NCI-H1092 (cell line): ENCODE measurements at places on chromosomes 13 and 19.

DNA sequence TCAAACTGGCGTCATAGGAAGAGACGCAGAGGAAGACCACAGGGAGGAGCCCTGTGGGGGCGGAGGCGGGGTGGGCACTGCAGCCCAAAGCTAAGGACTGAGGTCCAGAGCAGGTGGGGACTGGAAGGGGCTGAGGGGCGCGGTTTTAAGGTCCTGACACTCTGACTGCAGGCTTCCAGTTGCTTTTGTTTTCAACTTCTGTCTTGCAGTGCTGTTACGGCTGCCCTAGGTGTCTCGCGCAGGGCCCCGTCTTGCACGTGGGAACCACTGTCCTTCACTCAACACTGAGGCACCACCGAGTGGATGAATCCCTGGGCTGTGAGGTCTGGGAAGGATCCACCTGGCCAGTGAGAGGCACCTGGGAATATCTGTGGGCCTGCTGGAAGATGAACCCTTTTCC is 76.0 kb downstream of the TEX29 start:
- no peak for DNase-seq

- no peak for DNase-seq
Observed at GRCh38 chr13:111950697-111951096, 116.3 kb upstream of the SOX1 start.

GRCh38 chr13:112181336-112182067 is 114.6 kb downstream of the SOX1 start:
- no peak for DNase-seq

DNA sequence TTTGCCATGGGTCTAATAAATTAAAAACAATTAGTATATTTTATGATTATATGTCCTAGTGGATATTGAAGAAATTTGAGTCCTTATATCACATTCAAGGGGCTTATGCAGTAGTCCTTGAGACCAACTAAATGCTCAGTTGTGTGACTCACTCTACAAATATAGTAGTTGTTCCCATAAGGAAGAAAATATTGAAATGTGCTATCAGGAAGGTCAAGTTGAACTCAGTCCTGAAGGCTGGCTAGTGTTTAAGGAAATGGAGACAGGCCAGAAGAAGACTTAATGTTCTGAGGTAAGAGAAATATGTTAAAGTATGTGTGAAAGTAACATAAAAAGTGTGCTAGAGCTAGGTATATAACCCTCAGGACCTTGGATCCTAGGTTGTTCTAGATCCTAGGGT is 766.1 kb upstream of the GPC6 start:
- no peak for DNase-seq

DNA sequence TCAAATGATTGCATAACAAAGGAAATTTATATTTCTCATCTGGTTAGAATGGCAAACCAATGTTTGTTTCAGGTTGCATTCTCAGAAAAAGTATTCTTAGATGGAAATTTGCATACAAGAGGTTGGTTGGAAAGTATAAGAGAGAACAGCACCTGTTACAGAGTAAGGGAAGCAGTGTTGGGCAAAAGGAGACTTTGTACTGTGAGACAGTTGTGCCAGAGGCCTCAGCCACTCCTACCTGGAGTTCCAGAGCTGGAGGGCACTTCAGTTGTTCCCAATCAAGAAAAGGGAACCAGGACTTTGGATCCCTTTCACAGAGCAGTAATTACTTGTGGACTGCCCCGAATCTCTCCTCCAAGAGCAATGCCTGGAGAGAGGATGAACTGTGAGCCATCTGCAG is 81.8 kb downstream of the SPRY2 start:
- DNase-seq = no peak

GRCh38 chr19:5547881-5548280 is 19.9 kb downstream of the TINCR start:
- DNase-seq = no peak

DNA sequence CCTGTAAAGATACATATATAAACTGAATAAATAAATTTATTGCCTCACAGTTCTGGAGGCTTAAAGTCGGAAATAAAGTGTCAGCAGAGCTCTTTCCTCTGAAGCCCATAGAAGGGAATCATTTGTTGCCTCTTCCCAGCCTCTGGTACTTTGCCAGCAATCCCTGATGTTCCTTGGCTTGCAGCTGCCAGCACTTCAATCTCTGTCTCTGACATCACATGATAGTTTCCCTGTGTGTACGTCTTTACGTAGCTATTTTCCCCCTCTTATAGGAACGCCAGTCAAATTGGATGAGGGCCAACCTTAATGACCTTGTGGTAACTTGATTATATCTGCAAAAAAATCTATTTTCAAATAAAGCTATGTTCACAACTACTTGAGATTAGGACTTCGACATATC is 250.9 kb downstream of the LIG4 start:
- DNase-seq = peak; percentile 89

GRCh38 chr13:48776401-48776800 is 122.7 kb downstream of the CYSLTR2 start:
- no peak for DNase-seq

GRCh38 chr13:23129331-23129730 is 51.4 kb upstream of the SGCG start:
- no peak for DNase-seq

DNA sequence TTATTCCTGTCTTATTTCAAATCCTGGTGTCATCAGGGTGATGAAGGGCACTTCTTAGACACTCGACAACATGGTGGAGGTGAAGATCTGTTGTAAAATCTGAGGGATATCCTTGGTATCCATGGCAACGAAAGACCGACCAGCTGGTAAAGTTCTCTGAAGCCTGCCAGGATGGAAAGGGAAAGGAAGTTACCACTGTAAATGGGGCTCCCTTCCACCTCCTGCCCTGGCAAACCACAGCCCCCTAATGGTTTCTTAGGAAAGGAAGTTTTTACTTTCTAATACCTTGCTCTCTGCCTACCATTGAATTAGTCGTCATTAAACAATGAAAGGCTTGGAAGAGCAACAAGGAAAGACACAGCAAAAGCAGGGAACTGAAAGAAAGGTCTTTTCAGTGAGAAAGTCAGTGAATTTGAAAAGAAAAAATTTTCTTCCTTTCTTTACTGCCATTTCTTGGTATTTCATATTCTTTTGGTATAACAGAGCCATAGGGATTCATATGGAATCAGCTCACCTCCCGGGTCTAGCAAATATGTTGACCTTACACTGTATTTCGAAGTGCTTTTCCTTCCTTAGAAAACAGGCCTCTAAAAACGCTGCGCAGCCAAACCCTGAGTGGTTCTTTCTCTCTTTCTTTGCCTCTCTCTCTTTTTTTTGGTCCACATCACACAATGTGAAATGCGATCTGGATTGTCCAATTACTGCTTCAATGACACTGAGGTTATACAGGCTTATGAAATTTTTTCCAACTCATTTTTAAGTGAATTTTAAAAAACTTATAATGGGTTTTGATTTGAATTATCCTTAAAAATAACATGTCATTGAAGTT is 111.0 kb downstream of the RGCC start:
- no peak for DNase-seq

- DNase-seq = no peak
Observed at GRCh38 chr13:49844181-49844580, 51.7 kb upstream of the KPNA3 start.

GRCh38 chr13:75666646-75667351 is 30.7 kb downstream of the LMO7 start:
- no peak for DNase-seq

GRCh38 chr13:77094773-77095172 is 67.8 kb upstream of the FBXL3 start:
- no peak for DNase-seq

- no peak for DNase-seq
Observed at GRCh38 chr19:56423276-56423984, 19.3 kb downstream of the ZNF583 start.

DNA sequence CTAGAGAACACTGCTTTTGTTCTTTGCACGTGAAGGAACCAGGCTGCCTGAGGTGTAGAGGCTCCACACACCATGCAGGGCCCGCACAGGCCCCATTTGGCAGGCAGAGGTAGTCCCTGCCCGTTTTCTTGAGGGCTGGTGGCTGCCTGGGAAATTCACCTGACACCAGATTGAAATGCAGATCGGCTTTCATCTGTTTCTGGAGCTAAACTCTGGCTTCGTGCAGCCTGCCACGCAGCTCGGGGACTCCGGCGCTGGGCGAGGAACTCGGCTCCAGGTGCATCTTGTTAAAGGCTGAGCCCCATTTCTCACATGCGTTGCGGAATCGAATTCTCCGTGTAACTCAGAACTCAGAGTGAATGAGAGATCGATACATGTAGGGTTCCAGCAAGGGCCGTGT is 37.7 kb downstream of the ATP11A start:
- no peak for DNase-seq

DNA sequence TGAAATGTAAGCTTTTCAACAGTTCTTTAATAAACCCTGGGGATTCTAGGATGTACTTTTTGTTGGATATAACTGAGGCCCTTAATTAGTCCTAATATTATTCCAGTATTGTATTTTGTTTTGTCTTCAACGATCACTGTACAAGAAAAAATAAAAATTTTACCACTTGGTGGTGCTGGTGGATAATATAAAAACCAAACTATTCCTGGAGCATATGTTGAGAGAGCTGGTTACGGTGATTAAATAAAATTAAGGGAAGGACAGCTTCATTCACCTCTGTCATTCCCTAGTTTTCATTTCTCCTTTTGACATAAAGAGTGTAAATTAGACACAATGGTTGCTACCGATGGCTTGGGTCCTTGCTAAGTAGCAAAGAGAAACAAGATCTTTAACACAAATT is 598.6 kb upstream of the PCDH20 start:
- peak; percentile 47 for DNase-seq

GRCh38 chr19:41025411-41025810 is 34.3 kb downstream of the CYP2B6 start:
- DNase-seq = no peak

DNA sequence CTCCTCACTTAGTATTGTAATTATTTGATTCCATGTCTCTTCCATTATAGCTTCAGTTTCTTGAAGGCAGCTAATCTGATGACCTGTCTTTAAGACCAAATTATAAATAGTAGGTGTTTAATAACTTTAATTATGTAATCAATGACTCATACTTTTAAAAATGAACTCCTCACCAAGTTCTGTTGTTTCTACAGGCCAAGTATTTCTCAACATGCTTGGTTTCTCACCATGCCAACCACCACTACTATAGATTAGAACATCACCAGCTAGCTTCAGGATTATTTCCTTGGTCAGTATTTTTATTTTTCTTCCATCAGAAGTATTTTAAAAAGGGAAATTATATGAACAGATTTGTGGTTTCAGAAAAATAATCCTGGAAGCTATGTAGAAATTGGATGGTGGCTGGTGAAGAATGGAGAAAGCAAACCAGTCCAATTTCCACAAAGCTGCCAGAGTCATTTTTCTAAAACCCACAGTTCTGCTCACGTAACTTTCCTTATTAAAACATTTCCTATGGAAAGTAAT is 237.7 kb upstream of the DACH1 start:
- no peak for DNase-seq
